Stimulated activated CD8-positive, alpha-beta memory T cell treated with anti-CD3 and anti-CD28 coated beads, Interleukin-2, amount 100 ng/mL, for 1 hour (primary cell): ENCODE measurements at places on chromosomes 2 and 18.

- no peak for DNase-seq
Measured at GRCh38 chr2:224183086-224183485, 144.0 kb upstream of the SERPINE2 start.

GRCh38 chr18:78242254-78242643 is 737.4 kb upstream of the SALL3 start:
- DNase-seq: no peak

DNA sequence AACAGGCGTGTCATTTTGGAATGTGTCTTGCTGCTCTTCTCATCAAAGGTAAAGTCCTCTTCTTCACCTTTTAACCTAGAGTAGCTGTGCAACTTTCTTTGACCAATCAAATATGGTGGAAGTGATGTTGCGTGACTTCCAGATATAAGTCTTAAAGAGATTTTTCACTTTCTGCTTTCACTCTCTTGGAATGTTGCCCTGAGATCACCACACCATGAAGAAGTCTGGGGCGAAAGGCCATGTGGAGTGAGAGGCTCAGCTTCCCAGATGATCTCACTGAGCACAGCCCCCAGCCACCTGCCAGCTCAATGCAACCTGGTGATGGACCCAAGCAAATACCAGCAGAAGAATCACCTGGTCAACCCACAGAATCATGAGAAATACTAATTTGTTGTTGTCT is 7.1 kb upstream of the GALNT3 start:
- DNase-seq: no peak

GRCh38 chr2:72674982-72675915 is 150.6 kb downstream of the EXOC6B start:
- DNase-seq: no peak

DNA sequence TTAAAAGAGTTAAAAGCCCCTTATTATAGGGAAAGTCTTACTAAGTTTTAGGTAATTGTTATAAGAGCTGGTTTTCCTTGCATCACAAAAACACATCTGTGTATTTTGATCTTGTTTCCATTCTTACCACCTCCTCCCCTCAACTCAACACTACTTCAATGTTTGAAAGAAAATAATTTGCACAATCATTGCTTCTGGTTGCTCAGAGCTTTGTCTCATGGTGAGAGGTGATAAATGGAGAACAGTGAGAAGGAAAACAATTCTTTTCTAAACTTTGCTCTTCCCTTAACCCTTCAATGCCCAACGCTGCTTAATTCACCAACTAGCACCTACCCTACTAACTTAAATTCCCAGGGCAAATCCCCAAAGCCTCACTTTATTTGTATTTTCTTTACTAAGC is 268.1 kb upstream of the LINC00305 start:
- DNase-seq: no peak

GRCh38 chr2:28709101-28709500 is 42.5 kb upstream of the PPP1CB start:
- DNase-seq: no peak

GRCh38 chr2:74010087-74010541 is 25.4 kb downstream of the TET3 start:
- DNase-seq: no peak

- no peak for DNase-seq
Measured at GRCh38 chr2:222927600-222927999, 66.8 kb downstream of the ACSL3 start.

GRCh38 chr2:159938395-159938794 is 124.0 kb downstream of the PLA2R1 start:
- DNase-seq: no peak

DNA sequence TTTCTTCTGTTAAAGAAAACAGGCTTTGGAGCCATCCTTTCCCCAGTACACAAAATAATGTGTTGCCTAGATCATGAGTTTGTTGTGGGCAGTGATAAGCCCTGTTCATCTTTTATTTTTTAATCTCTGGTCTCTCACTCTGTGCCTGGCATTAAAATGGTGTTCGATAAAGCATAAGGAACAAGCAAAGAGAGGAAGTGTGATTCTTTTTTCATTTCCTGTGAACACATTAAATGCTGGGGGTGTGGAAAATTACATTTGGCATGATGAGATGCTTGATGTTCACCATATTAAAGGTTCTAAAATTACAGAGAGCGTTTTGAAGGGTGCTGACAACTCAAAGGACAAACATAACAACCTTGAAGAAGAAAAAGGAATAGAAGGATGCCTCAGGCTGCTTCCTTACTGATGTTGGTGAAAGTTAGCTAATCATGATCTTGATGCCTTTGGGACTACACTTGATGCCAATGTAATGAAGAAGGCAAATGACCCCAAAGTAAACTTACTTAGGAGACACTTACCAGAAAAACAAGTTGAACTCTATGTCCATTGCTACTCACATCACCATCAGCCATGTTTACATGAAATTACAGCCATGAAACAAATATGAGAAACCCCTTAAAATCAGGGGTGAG is 33.0 kb downstream of the TMEFF2 start:
- no peak for DNase-seq

DNA sequence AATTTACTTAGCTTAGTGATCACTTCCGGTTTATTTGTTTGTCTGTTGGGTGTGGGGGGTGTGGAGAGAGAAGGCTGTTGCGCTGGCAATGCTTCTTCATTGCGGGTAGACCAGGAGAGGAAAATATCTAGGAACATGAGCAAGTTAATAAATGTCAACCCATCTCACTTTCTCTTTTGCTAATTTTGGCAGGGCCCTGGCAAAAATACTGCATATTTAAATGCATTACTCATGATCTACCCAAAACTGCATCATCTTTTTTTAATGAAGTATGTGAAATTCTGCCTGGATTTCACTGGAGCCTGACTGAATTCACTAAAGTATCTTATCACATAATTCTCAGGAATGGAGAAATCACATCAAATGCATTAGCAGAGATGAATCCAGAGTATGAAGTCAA is 1131.0 kb upstream of the NXPH2 start:
- no peak for DNase-seq

DNA sequence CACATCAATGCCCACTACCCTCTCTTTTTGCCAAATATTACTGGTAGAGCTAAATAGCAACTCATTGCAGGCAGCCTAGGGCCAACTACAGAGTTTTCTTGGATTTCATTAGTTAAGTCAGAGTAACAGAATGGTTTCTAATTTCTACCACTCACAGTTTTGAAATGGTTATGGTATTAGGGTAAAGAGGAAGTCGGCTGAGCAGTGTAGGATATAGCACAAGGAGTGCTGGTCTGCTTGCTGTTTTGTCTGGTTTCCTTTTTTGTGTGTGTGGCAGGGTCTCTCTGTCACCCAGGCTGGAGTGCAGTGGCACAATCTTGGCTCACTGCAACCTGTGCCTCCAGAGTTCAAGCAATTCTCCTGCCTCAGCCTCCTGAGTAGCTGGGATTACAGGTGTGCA is 289.2 kb upstream of the CCDC68 start:
- no peak for DNase-seq

- DNase-seq: no peak
Measured at GRCh38 chr2:119819846-119820245, 60.1 kb downstream of the PTPN4 start.

- DNase-seq: no peak
Measured at GRCh38 chr2:165902934-165903333, 50.6 kb downstream of the TTC21B start.

GRCh38 chr2:72271766-72272641 is 124.3 kb upstream of the CYP26B1 start:
- no peak for DNase-seq

DNA sequence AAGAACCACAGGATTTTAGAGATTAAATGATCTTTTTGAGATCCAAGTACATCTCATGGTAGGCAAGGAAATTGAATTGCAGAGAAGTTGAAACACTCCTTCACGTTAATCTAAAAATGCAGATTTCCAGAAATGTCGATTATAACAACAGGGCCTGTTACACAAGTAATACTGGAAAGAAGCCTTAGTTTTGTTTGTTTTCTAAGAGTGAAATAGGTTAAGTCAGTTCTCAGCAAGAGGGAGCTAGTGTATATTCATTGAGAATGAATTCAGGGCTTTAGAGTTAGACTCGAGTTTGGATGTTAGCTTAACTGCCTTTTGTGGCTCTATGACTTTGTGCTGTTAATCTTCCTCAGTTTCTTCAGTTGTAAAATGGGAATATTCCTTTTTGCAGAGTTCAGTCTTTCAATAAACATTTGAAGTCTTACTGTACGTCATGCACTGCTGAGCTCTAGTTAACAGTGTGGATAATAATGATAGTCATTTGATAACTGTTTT is 926 bp downstream of the NDUFV2 start:
- no peak for DNase-seq

DNA sequence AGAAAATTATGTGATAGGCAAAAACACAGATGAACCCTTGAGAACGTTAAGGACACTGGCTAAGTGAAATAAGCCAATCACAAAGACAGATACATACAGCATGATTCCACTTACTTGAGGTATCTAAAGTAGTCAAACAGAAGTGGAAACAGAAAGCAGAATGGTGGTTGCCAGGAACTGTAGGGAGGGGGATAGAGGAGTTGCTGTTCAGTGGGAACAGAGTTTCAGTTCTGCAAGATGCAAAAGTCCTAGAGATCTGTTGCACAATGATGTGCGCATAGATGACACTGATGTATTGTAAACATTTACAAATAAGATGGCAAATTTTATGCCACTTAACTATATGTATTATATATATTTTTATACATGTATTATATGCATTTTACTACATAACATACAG is 59.7 kb downstream of the POLE4 start:
- DNase-seq: no peak

DNA sequence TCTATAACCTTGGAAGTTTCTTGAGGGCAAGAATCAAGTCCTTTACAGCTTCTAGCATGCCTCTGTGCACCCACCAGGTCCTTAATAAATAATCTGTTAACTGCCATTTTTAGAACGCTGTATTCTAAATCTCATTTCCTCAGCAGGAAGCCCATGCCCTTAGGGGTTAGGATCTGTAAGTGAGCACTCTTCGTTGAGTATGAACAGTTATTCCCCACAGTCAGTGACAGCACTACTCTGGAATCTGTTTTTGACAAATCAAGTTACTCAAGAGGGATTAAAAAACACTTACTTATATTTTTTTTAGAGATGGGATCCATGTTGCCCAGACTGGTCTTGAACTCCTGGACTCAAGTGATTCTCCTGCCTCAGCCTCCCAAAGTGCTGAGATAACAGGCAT is 14.6 kb downstream of the PAIP2B start:
- DNase-seq: no peak

- DNase-seq: no peak
Measured at GRCh38 chr18:63646936-63647335, 2.9 kb upstream of the SERPINB4 start.

- DNase-seq: no peak
Measured at GRCh38 chr2:106175086-106175850, 18.8 kb downstream of the UXS1 start.

DNA sequence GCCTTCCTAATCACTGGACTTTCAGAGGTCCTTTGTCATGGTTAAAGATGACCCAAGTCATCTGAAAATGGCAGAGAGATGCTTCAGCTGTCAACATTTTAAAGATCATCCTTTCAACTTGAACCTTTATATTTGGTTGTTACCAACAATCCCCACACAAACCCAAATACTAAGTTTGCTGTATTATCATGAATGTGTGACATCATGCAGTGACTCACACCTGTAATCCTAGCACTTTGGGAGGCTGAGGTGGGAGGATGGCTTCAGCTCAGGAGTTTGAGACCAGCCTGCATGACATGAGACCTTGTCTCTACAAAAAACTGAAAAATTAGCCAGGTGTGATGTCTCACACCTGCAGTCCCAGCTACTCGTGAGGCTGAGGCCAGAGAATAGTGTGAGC is 55.2 kb upstream of the NRP2 start:
- DNase-seq: no peak

DNA sequence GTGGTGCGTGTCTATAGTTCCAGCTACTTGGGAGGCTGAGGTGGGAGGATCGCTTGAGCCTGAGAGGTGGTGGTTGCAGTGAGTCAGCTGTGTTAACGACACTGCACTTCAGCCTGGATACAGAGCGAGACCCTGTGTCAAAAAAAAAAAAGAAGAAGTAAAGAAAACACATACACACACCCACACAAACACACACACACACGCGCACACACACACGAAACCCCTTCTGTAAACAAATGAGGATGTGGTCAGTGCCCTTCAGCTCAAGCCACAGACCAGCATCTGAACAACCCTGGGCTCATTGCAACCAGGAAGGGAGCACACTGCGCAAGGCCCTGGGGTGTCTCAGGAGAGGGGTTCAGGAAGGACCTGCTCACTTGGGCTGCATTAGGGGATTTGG is 47.9 kb upstream of the KCNF1 start:
- no peak for DNase-seq

- no peak for DNase-seq
Measured at GRCh38 chr18:10685484-10685883, 159.7 kb downstream of the NAPG start.

- DNase-seq: no peak
Measured at GRCh38 chr2:151380580-151381235, 23.3 kb downstream of the TNFAIP6 start.

DNA sequence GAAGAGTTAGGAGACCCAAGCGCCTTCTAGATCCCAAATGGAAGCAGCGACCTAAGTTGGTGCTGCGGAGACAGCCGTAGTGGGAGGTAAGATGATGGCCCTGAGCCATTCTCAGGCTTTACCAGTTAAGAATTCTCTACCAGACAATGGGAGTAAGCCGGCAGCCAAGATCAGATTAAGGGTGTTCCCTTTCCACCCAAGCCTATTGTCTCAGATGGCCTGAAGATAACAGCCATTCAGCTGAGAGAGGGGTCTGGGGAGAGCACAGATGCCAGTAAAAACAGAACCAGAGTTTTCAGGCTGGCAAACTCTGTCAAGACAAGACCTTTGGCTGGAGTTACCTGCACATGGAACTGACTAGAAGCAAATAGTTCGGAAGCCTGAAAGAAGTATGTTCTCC is 191.7 kb upstream of the HAAO start:
- DNase-seq: no peak
